ENCODE measurements at places on chromosomes 6 and 20.

- H3K36me3 ChIP-seq, result no peaks in the 10 kb centered on the region
- no peak overlapping the region for H3K4me3 ChIP-seq
- H3K27ac ChIP-seq, result no peak overlapping the region
- no peak for DNase-seq
- no peaks in the 10 kb centered on the region for H3K4me1 ChIP-seq
- H3K27me3 ChIP-seq, result no peaks in the 10 kb centered on the region
Measured at GRCh38 chr6:34281702-34282334, 33.0 kb upstream of the SMIM29 start.

DNA sequence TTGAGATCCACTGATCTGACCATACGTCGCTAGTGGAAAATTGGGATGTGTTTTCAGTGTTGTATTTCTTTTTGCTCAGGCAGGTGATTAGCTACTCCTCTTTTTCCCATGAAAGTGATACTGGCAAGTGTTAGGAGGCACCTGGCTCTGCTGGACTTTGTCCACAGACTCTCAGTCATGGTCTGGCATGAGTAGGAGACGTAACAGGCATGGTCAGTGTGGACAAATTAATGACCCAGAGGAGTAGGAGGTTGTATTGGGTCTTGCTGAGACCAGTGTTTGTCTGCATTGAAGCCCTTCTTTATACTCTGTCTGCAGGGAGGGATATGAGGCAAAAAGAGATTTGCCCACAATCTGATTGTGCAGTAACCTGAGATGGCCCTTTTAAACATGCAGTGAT, 178.7 kb downstream of the DTNBP1 start:
- no peak overlapping the region for H3K4me3 ChIP-seq
- H3K4me1 ChIP-seq, result no peaks in the 10 kb centered on the region
- H3K27ac ChIP-seq, result no peak overlapping the region
- H3K36me3 ChIP-seq, result no peaks in the 10 kb centered on the region
- DNase-seq, result no peak

DNA sequence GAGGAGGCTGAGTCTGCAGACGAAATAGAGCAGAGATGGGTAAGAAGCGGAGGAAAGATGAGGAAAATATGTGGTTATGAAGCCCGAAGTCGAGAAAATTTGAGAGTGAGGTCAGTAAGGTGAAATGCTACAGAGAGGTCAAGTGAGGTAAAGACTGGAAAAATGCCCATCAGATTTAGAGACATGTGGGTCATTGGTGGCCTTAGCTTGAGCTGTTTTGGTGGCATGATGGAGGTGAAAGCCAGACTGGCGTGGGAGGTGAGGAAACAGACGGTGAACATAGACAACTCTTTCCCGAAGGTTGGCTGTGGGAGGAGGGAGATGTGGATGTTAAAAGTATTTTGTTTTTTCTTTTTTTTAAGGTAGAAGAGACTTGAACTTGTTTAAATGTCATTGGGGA, 9.4 kb downstream of the ARFGEF2 start:
- no peak overlapping the region for H3K27ac ChIP-seq
- no peaks in the 10 kb centered on the region for H3K4me1 ChIP-seq
- H3K4me3 ChIP-seq, result no peak overlapping the region
- DNase-seq, result no peak
- no peaks in the 10 kb centered on the region for H3K36me3 ChIP-seq
- no peaks in the 10 kb centered on the region for H3K27me3 ChIP-seq

- no peaks in the 10 kb centered on the region for H3K27me3 ChIP-seq
- no peak for DNase-seq
- H3K4me1 ChIP-seq, result no peaks in the 10 kb centered on the region
- no peak overlapping the region for H3K27ac ChIP-seq
- H3K36me3 ChIP-seq, result no peaks in the 10 kb centered on the region
Measured at GRCh38 chr6:80280262-80281010, 174.0 kb downstream of the BCKDHB start.
